ENCODE measurements at places on chromosomes 6 and 20.

DNA sequence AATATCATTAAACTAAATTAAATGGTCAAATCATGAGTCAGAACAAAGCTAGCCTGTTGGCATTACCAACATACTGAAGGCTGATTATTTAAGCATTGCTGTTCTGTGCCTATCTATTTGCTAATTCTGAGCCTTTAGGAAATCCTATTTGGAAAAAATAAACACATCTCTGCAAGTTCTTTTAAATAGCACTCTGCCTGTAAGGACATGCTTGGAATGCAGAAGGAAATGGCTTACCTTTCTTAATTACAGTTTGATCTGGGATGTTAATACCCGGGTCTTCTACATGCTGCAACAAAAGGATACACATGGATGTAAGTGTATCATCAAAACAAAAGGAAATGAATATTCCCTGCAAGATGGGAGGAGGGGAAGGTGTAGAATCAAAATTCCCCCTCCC is 8.3 kb downstream of the TFAP2A start:
- no peak for DNase-seq

DNA sequence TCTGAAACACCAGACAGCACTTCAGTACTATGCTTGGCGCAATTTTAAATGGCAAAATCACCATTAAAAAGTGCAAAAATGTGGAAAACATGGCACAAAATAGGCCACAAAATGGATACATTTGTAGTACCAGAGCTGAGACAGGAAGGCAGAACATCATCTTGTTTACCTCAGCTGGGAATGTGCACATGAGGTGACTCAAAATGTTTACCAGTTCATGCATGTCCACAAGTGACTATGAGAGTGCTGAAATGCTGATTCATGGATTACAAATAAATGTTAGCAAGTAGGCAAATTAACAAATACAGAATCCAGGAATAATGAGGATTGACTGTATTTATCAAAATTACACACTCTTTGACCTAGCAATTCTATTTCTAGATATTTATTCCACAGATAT is 201.6 kb downstream of the ISM1 start:
- no peak for DNase-seq

GRCh38 chr6:154111025-154111424 is 72.0 kb downstream of the OPRM1 start:
- DNase-seq, result no peak

- DNase-seq, result no peak
Measured at GRCh38 chr6:34339432-34339831, 53.0 kb downstream of the NUDT3 start.

GRCh38 chr6:163254341-163254835 is 160.1 kb upstream of the QKI start:
- DNase-seq, result no peak

DNA sequence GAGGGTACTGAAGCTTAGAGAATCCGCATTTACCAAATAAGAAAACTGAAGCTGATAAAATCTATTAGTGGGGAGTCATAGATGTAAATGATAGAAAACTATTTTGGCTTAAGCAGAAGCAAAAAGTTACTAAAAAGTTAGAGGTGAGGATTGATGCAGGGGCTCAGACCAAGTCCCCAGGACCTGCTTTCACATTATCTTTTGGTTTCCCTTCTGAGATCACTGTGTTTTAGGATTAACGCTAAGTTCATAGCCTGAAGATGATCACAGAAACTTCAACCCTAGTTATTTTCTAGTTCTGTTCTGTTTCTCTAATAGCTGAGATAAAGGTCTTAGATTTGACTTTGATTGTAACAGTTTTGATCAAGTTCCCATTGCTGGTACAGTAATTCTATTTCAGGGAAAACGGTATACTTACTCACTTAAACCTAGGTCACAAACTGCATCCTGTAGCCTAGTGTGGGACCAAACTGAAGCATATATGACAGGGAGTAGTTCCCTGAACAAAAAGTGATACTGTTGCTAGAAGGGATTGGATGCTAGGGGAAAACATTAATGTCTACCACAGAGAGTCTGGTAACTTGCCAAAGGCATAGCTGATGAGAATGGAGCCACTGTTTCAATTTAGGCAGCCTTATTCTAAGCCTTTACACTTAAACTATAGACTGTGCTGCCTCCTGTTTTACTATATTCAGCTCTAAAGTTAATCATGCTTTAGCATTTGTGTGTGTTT is 13.1 kb downstream of the CYB5R4 start:
- no peak for DNase-seq

- DNase-seq, result no peak
Measured at GRCh38 chr6:45704056-45704800, 311.4 kb downstream of the CLIC5 start.

GRCh38 chr6:143529095-143529494 is 17.6 kb upstream of the FUCA2 start:
- DNase-seq, result no peak

GRCh38 chr6:111382476-111383294 is 100.3 kb downstream of the REV3L start:
- no peak for DNase-seq

- DNase-seq, result no peak
Measured at GRCh38 chr6:2891768-2892170, 11.3 kb downstream of the SERPINB9 start.

GRCh38 chr6:167108278-167108677 is 14.6 kb upstream of the CCR6 start:
- no peak for DNase-seq

DNA sequence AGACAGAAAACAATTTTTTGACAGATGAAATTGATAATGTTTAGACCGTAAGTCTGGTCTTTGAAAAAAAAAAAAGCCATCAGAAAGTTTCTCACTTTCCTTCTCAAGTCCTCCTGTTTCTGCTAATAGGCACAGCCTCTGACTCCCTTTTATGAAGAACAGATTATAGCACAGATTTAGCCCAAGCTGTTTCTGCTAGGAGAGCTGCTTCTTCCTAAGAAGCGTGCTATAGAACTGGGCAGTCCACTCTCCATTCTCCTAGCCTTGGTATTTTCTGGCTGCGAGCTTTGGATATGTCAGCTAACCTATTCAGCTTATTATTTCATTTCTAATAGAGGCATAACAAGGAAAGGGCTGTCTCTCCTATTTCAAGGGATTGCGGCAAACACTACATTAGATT is 112.5 kb downstream of the SGK1 start:
- no peak for DNase-seq

DNA sequence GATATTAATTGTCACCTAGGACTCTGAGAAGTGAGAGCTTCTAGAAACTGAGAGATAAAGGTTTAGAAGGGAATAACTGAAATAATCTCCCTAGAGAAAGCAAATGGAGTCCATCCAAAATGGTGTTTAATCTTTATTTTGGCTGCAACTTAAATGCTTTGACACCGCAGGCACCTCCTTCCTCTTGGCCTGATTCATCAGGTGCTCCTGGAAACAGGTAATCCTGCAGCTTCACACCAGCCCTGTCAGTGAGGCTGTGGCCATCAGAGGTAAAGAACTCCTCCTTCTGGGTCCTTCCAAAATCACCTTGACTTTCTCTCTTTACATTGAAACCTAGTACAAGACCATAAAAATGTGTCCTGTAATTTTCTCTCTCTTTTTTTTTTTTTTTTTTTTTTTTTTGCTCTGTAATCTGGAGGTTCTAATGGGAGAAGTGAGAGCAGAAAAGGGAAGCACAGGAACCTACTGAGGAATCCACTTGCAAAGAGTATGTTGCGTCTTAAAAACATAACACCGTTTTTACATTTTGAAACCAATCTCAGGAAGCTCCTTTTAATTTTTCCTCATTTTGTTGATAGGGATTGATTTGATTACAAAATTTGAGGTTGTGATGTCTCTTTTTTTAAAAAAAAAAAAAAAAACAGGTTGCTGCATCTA is 124.2 kb downstream of the LRRC1 start:
- DNase-seq, result no peak

GRCh38 chr20:47950124-47950912 is 165.0 kb upstream of the SULF2 start:
- no peak for DNase-seq

DNA sequence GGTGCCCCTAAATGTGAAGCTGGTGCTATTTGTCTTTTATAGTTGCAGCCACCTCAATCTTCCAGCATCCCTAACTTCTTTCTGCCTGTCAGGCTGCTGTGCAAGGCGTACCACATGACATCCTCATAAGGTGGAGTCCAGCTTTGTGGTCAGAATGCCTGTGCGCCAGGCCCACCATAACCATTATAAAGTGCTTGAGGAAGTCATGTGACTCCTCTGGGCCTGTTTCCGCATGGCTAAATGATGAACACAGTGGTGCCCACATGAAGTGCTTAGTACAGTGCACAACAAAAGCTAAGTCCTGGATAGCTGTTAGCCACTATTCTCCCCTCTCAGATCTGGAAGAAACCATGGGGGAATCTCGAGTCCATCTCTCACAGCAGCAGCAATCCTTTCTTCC is 75.6 kb downstream of the INSM1 start:
- no peak for DNase-seq

DNA sequence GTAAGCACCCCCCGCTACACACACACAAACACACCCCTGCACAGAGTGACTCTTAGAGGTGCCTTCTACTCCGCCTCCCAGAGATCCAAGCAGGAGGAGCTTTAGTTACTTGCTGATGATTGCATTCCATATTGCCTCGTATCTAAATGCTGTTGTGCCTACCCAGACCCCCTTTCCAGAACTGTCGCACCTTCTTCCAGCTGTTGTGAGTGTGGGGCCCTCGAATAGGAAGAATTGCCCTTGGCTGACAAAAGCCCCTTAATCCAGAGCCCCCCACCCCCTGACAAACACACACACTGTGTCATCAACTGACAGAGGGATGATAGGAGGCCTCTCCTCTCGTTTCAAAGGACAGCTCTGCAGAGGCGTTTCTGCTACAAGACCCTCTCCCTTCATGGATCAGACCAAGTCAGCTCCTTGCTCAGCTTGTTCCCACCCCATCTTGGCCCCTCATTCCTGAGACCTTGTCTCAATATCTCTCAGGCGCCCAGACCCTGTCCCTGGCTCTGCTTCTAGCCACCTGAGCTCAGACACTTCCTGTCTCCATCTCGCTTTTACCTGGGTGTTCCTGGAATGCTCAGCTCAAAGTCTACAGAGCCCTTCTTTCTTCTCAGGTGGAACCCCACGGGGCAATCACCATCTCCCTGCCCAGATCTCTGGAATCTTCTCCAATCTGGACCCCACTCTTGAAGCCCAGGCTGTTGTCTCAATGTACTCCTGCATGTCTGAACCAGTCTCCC is 4.0 kb upstream of the VSX1 start:
- DNase-seq, result no peak
